ENCODE measurements at places on chromosomes 7 and 10. TPM values are rescaled to one million over a fixed set of nuclear protein-coding genes. Genes with fewer than 3 reads are reported as not detected.

NUDT5 gene
- total RNA-seq, result 134 TPM

COL26A1 gene
- 71.4 TPM for total RNA-seq

KAT6B gene
- 32.4 TPM for total RNA-seq

ST8SIA6 gene
- 1.1 TPM for total RNA-seq

GFRA1 gene
- 2.0 TPM for total RNA-seq

SNX13 gene
- 27.4 TPM for total RNA-seq

KIF11 gene
- total RNA-seq, result 59.2 TPM

LRIT1 gene
- total RNA-seq, result not detected

CTAGE6 gene
- total RNA-seq, result 0.13 TPM
